ENCODE measurements at places on chromosomes 11 and 22.

GRCh38 chr11:133947321-133947756 lies 9.4 kb downstream of the IGSF9B start:
- peak; percentile 31 for DNase-seq

DNA sequence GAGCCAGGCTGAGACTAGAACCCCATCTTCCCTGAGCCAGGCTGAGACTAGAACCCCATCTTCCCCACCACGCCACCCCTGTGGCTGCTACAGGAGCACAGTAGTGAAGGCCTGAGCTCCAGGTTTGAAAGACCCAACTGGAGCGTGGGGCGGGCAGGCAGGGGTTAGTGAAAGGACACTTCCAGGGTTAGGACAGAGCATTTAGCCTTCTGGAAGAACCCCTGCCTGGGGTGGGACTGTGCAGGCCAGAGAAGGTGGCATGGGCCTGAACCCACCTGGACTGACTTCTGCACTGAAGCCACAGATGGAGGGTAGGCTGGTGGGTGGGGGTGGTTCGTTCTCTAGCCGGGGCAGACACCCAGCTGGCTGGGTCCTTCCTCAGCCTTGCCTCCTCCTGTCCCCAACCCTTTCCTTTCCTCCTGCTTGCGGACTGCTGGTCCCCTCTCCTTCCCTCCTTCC lies 24.1 kb downstream of the SUN2 start:
- no peak for DNase-seq

- DNase-seq, result peak; percentile 8
These were observed 31.3 kb downstream of the GNB1L start for GRCh38 chr22:19823191-19823901.

- DNase-seq, result no peak
These were observed 84.0 kb upstream of the RCN1 start for GRCh38 chr11:32006799-32007388.

DNA sequence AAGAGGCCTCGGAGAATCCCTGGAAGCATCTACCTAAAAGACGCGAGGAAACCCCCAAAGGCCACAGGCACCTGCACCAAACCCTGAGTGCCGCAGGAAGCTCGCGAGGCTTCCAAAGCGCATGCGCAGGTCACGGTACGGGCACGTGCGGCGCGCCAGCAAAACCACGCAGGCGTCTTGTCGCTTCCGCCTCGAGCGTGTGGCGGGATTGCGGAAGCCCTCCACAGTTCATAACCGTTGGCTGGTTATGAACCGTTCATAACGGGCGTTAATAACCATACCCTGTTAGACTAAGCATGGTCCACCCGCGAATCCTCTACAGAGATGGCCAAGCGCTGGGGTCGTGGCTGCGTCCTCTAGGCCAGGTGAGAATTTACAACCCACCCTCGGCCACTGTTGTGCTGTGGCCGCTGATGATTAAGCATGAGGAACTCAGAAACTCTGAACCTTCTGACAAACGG lies 46.4 kb downstream of the MORC2 start:
- peak; percentile 63 for DNase-seq

- no peak for DNase-seq
These were observed 63.0 kb downstream of the PTPRJ start for GRCh38 chr11:48043111-48043990.

- no peak for DNase-seq
These were observed 8.9 kb upstream of the BBOX1 start for GRCh38 chr11:27031754-27032153.

DNA sequence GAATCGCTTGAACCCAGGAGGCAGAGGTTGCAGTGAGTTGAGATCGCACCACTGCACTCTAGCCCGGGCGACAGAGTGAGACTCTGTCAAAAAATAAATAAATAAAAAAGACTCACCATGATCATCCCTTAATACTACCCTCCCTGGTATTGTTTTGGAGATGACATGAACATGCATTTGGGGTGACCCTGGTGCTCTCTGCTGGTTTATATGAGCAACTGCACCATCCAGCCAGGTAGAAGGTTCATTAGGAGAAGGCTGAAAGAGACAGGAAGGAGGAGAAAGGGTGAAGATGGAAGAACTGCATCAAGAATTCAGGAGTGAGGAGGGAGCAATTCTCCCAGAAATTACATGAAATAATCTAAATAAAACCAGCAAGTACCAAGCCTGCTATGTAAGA lies 37.8 kb downstream of the SLC5A1 start:
- peak; percentile 33 for DNase-seq

- DNase-seq, result no peak
These were observed 57.5 kb downstream of the RTL6 start for GRCh38 chr22:44440224-44441160.

- DNase-seq, result no peak
These were observed 94.4 kb upstream of the ALX4 start for GRCh38 chr11:44404301-44404700.

DNA sequence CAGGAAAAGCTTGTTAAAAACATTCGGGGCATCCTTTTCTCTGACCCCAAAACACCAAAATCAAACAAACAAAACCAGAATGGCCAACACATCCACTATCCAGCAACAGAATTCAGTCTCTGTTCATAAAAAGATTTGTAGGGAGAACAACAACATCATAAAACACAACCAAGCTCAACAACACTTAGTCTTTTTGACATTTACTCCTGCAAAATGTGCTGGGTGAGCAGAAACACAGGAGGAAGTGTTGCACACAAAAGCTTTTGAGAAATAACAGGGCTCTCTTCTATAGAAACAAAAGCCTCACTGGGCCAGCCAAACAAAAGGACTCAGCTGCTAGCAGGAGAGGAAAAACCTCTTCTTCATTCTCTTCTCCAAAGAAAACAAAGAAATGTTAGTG lies 736.0 kb upstream of the CCDC90B start:
- DNase-seq, result no peak

GRCh38 chr22:44085743-44086270 lies 61.7 kb downstream of the PARVB start:
- peak; percentile 45 for DNase-seq

DNA sequence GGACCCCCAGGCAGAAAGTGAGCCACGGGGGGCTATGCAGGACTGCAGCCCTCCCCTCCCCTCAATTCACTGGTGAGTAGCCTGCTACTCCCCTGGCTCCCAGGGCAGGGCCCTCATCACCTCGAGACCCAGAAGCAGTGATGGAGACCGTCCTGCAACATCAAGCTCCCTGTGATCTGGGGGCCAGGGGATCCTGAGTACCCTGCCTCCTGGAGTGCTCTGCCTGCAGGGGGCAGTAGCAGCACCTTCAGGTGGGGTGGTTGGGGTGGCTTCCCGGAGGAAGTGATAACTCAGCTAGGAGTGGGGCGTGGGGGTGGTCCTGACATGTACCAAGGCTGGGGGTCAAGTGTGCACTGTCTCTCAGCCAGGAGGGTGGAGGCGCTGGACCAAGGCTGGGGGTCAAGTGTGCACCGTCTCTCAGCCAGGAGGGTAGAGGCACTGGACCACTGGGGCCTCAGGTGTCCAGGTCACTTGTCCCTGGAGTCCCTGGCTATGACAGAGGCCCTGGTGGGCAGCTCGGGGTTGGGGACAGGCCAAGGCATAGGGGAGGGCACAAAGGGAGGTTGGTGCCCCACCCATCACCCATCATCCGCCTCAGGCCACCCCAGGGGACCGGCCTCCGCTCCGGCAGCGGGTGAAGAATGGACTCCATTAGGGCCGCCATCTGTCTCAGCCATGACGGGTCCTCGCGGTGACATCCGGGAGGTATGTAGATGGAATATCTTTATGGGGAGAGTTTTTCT lies 9.4 kb downstream of the RTN4R start:
- no peak for DNase-seq

DNA sequence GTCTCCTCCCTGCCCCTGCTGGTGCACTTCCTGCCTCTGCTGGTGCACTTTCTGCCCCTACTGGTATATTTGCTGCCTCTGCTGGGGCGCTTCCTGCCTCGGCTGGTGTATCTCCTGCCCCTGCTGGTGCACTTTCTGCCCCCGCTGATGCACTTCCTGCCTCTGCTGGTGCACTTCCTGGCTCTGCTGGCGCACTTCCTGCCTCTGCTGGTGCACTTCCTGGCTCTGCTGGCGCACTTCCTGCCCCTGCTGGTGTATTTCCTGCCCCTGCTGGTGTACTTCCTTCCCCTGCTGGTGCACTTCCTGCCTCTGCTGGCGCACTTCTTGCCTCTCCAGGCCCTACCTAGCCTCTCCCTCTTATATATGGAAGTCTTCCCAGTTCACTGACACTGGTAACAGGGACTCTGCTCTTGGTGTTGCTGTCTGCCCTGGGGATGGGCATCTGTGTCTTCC lies 10.1 kb downstream of the MTFP1 start:
- DNase-seq, result peak; percentile 65

GRCh38 chr11:84045146-84045545 lies 759.0 kb upstream of the CCDC90B start:
- no peak for DNase-seq

- DNase-seq, result no peak
These were observed 6.2 kb downstream of the PICALM start for GRCh38 chr11:86062719-86063118.

DNA sequence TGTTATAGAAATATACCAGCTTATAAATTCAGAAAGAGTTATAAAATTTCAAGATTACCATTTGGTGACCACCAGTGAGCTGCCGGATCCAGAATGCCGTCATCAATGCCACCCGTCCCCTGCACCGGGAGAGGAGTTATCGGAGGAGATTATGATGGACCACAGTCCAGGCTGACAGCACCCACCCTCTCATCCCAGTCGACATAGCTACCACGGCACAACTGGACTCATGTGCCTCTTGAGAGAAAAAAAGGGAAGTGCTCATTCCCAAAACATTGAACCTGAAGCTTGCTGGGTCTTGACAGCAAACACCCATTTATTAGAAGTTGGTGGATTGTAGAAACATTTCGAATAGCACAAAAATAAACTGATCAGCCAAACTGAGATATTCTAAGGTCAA lies 1331.5 kb downstream of the TBC1D22A start:
- no peak for DNase-seq

GRCh38 chr22:47602732-47603131 lies 840.3 kb downstream of the TBC1D22A start:
- no peak for DNase-seq

DNA sequence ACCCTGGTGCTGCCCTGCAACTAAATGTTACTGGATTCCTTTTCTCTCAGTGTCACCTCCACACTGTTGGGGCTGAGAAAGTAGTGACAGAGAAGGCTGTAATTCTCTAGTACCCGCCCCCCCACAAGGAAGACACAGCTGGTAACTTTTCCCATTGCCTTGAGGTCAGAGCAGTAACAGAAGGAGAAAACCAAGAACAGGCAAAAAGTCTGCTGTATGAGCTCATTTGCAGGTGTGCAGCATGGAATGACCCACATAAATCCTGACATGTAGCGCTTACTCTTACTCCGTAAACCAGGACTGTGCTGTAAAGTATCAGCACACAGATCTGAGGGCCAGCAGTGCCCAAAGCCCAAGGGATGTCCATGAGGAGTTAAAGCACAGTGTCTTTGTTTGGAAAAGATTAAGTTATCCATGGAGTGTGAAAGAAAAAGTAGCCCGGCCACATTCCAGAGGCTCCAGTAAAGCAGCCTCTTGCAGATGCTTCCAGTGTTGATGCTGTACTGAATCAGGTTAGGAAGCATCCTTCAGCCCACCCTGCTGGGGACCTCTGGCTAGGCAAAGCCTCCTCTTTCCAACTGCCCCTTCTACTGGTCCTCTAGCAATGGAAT lies 120.7 kb downstream of the PLEKHA7 start:
- no peak for DNase-seq

DNA sequence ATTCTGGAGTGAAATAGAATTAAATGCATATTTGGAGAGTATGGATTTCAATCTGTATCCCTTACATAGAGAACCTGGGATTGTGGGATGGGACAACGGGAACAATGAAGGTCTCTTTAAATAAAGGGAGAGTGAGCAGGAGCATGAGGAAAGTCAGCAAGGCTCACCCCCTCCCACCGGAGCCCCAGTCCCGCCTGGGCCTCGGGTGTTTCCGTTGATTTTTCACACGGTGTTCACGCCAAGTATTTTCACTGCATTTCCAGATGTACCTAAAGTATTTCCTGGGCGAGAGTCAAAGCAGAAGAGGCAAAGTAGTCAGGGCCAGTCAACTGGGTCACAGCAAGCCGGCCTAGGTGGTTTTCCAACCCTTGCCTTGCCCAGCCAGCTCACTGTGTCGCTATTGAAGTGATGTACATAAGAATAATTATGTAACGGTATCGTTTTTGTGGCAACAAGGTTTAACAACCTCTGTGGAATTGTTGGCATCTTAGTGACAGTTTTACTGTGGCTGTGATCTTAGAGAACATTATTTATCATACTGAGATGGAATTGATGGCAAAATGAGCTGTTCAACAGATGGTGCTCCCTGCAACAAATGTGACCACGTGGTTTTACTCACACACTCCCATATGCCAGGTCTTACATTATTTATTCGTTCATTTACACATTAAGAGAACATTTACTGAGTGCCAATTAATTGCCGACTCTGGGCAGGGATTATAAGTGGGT lies 177.3 kb downstream of the ADAMTS15 start:
- no peak for DNase-seq

DNA sequence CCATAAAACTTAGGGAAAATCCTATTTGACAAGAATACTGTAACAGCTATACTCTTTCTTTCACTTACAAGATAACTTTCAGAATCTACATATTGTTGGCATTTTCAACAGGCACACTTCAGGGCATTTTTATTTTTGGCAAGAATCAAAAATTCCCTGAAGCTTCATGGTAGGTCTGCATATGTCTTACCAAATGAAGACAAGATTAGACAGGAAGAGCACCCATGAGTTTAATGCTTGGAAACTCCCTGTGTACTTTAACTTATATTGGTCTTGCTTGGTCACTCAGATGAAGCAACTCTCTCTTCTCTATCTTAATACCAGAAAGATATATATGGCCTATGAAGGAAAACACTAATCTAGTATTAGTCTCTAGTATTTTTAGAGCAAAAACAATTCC lies 137.7 kb downstream of the ATG16L2 start:
- DNase-seq, result no peak

- DNase-seq, result no peak
These were observed 261.3 kb downstream of the TMEM135 start for GRCh38 chr11:87299041-87299481.

GRCh38 chr22:23522623-23523251 lies 57.4 kb downstream of the IGLL1 start:
- no peak for DNase-seq

GRCh38 chr11:34468209-34468841 lies 29.6 kb downstream of the CAT start:
- DNase-seq, result peak; percentile 22

GRCh38 chr11:100574894-100575769 lies 112.0 kb upstream of the ARHGAP42 start:
- no peak for DNase-seq

DNA sequence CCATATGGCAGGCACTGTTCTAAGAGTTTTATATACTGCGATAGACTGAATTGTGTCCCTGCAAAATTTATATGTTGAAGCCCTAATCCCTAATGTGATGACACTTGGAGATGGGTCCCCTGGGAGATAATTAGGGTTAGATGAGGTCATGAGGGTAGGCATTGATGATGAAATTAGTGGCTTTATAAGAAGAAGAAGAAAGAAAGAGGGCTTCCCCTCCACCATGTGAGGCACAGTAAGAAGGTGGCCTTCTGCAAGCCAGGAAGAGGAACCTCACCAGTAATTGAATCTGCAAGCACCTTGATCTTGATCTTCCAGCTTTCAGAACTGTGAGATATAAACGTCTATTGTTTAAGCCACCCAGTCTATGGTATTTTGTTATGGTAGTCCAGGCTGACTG lies 46.6 kb upstream of the TENM4 start:
- no peak for DNase-seq

- no peak for DNase-seq
These were observed 33.1 kb downstream of the NARS2 start for GRCh38 chr11:78541537-78541936.

Data from mucosa of gallbladder (tissue), 1 donor.